ENCODE measurements at places on chromosomes 11 and 22.

DNA sequence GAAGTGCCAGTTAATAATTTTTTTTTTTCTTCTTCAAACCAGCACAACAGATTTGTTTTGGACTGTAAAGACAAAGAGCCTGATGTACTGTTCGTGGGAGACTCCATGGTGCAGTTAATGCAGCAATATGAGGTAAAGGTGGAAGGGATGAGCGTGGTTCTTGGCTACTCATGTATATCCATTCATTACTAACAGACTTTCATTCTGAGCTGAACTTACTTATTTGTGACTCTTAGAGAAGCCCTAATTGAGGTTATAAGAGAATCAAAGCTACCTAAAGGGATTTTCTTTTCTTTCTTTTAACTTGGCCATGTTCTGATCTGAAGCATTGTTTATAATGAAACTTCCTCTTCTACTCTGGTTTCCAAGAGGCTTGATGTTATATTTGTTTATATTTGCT, 15.8 kb downstream of the PAFAH1B2 start:
- no peak for DNase-seq

DNA sequence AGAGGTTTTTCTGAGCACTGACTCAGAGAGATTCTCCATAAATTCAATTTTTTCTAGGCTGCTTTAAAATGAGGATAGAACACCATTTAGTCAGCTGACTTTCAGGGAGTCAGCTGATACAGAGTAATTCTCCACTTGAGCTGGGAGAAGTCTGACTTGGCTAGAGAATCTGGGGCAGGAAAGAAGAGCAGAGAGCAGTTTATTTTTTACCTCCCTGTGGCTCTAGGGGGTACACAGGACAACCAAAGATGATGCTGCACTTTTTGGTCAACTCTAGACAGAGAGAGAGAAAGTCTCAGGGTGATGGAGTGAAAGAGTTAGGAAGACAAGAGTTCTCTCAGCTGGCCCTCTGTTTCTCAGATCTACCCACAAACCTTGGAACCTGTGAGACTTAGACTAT, 67.3 kb upstream of the EED start:
- no peak for DNase-seq

DNA sequence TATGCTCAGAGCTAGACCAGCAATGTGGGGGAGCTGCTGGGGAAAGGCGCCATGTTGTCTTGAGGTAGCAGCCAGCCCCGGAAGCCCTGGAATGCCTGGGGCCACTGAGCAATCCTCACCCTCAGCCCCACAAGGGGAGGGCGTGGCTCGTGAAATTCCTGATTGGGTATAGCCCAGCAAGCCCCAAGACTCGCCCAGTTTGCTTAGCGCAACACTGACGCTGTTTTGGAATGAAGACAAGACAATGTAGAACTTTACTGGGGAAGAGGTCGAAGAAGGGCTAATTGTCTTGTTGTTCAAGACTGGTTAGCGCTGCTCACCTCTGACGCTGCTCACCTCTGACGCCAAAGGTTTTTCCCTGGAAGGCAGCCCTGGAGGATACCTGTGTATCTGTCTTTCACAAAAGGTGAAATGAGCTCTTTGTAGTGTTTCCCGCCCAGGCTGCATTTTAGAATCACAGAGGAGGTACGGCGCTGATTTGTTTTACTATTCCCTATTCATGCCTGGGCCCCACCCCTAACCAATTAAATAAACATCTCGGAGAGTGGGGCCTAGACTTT, 47.6 kb downstream of the ST3GAL4 start:
- no peak for DNase-seq

DNA sequence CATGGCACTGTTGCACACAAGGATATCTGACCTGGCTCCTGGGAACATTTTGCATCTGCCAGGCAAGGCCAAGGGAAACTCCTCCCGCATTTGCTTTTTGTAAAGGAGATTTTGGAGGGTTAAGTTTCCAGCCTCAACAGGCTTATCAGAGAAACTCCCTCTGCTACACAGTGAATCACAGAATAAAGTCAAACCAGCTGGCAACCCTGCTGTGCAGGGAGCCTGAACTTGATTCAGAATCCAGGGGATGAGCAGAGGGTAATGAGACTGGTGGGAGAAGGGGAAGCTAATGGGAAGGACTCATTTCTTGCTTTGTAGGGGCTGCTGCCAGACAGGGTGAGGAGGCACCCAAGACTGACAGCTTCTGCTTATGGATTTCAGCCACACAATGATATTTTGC, 185.3 kb upstream of the ISX start:
- DNase-seq, result no peak

DNA sequence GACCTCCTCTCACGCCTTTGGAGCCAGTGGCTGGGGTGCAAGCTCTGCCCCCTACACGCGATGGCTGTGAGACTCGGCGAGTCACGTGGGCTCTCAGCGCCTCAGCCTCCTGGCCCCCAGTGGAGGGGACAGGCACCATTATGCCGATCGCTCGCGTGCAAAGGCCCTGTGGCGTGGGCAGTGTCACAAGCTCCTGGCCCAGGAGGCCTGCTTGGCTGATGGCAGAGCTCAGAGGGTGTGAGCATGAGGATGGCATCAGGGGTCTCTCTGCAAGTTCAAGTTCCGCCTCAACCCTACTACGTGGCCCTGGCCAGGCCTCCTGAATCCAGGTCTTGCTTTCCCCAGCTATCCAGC, 90.8 kb upstream of the KCNQ1OT1 start:
- no peak for DNase-seq

DNA sequence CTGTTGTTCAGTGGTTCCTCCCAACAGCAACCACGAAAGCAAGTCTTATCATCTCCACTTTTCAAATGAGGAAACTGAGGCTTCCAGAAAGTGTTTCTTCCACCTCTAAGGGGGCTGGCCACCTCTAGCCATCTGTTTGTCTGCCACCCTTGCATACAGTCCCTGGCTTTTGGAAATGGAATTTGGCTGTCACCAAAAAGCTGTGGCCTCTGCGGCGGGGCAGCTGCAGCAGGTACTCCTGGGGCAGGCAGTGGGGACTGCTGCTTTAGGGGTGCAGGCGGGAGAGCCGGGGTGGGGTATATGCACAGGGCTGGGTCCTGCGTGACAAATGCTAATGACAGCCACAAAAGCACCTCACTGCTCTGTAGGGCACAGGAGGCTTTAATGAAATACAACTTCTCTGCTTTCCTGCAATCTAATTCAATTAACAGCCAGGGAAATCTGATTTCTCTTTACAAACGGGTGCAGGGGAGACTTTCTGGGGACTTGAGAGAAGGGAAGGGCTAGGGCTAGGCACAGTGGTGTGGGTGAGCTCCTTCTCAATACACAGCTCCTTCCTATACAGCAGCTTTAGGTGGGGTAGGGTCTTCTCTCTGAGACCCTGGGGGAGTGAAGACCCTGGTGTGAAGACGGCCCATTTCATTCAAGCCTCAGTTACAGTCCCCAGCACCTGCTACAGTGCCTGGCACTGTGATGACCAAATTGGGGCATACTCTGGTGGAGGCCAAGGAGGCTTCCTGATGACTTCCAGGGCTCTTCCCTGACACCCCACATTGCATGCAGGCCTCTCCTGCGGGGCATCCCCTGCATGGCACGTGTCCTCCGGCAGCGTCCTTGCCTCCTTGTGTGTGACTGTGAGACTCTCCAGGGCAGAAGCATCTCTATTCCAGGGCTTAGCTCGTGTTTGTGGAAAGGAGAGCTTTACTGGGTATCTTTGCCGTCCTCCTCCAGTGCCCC, 161.6 kb downstream of the CEP164 start:
- no peak for DNase-seq

Data from nucleus accumbens (tissue), 56 donors.